ENCODE measurements at places on chromosomes 7 and 10.

- no peak for DNase-seq
Measured at GRCh38 chr10:102409604-102410428, 8.8 kb downstream of the PSD start.

- DNase-seq: no peak
Measured at GRCh38 chr10:122475100-122475499, 13.7 kb downstream of the HTRA1 start.

GRCh38 chr10:77027576-77027975, 610.0 kb downstream of the KCNMA1 start:
- DNase-seq: no peak

DNA sequence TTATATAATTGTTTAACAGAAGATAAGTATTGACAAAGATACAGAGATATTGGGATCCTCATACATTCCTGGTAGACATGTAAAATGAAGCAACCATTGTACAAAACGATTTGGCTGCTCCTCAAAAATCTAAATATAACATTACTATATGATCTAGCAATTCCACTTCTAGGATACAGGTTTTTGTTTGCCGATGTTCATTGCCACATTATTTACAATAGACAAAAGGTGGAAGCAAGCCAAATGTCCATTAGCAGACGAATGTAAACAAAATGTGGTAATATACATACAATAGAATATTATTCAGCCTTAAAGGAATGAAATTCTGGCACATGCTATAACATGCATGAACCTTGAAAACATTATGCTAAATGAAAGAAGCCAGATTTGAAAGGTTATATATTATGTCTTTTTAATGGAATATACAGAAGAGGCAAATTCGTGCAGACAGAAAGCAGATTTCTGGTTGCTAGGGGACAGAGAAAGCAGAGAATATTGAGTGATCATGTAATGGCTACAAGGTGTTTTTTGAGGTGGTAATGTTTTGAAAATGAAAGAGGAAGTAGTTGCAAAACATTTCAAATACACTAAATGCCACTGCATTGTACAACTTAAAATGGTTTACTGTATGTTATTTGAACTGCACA, 44.9 kb downstream of the POLR1F start:
- DNase-seq: no peak

- DNase-seq: no peak
Measured at GRCh38 chr10:115026746-115027140, 66.4 kb upstream of the ATRNL1 start.

- DNase-seq: no peak
Measured at GRCh38 chr7:132240262-132240661, 336.0 kb downstream of the PLXNA4 start.

- no peak for DNase-seq
Measured at GRCh38 chr10:101506829-101507661, 81.0 kb downstream of the POLL start.

- DNase-seq: no peak
Measured at GRCh38 chr7:71785216-71785615, 626.9 kb downstream of the CALN1 start.

DNA sequence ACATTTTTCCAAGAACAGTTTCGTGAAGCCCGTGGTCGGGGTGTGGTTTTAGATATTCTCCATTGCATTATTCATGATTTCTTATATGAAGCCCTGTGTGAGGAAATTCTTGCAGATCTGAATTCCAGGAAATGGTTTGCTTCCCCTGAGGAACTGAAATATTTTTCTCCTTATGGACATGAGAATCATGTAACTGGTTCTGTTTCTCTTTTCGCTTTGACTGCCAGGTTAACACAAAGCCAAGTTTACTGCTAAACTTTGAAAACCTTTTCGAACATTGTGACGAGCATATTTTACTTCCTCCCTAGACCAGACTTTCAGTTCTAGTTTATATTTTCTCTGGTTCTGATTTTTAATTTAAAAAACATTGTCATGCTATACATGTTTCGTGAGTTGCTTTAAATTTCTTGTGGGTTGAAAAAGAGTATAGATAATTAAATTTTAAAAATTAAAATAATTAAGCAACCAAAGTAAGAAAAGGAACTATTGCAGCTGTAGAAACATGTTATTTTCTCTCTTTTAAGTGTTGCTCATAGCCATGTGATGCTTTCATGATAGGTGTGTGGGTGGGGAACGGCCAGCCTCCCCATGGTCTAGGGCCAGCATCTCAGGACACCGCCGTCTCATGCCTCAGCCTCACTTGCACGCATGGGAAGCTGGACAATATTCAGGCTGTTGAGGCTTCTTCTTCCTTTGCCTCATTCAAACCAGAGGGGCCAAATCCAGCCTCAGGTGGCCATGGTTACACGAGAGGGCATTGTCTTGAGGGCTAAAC, 97.1 kb downstream of the CREB5 start:
- no peak for DNase-seq

GRCh38 chr10:62620491-62620890, 184.0 kb upstream of the ADO start:
- no peak for DNase-seq

DNA sequence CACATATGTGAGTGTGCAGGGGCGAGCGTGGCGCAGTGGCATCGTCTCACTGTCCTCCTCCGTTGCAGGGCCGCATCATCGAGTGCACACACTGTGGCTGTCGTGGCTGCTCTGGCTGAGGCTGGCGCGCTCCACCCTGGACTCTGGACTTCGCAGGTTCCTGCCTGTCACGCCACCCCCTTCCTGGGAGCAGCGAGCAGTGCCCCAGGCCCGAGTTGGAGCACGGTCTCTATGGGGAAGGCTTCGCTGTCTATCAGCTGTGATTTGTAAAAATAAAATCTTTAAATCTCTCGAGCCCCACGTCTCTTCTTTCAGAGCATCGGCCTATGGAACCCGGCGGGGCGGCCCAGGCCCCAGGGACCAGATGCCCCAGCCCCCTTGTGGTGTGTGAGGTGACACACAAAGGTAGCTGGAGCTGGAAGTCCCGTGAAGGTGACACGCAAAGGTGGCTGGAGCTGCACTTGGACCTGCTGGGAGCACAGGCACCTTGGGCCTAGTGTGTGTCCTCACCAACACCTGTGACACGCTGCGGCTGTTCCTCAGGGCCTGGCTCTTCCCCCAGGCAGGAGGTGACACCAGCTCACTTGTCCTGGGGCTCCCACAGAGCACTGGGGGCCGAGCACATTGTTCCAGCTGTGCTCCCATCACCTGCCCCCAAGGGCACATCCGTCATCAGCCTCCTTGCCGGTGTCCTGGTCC, 10.7 kb downstream of the BUD31 start:
- DNase-seq: no peak

All from activated gamma-delta T cell treated with Interleukin-2 at 50 U/mL for 16 hours (primary cell).